ENCODE measurements at places on chromosomes 7 and 10.

DNA sequence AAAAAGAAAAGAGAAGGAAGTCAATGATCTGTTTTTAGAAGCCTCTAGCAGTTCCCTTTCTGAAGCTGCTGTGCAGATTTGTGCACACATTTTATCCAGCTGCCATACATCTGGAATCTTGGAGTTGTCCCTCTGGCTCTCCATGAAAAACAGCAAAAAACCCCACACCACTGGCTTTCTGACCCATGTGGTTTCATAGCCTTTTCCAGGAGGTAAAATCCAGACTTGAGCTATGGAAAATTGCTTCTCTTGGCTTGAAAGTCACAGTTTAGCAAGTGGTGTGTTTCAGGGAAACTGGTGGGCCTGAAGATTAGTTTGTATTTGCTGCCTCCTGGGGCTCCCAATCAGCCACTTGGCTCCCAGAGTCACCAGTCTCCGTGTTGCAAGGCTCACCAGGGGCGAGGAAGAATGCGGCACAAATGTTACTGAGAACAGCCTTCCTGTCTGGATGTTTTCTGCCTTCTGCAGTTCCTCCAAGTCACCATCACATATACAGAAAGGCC is 50.1 kb upstream of the ADRB1 start:
- no peak for DNase-seq

DNA sequence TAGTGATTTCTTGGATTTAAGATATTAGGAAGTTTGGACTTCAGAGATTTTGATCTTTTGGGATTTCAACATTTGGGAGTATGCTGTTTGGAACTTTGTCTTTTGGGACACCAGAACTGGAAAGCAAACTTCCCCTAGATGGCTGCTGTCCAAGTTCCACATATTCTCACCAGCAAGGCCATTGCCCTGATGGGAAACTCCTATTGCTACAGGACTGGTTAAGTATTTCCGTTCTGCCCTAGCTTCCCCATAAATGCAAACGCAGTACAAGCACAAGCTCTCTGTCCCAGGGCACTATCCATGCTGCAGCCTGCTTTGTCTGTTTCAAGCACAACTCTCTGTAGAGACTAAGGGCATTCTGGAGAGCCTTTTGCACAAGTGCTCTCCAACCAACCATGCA is 79.3 kb upstream of the SLC25A13 start:
- no peak for DNase-seq

DNA sequence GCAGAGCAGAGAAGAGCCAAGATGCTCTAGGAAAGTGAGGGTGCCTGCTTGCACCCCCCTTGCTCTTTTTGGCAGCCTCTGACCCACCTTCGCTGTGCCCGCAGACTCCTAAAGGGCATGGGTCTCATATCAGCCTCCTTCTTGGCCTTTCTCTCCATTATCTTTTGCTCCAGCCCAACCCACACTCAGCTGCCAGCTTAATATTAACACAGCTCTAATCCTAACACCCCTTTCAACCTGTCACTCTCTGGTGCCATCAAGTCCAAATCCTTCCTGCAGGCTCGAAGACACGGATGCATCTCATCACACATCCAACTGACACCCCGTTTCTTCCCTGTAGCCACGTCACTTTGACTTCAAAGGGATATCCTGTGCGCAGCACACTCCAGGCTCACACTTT is 171.6 kb upstream of the AUTS2 start:
- no peak for DNase-seq

DNA sequence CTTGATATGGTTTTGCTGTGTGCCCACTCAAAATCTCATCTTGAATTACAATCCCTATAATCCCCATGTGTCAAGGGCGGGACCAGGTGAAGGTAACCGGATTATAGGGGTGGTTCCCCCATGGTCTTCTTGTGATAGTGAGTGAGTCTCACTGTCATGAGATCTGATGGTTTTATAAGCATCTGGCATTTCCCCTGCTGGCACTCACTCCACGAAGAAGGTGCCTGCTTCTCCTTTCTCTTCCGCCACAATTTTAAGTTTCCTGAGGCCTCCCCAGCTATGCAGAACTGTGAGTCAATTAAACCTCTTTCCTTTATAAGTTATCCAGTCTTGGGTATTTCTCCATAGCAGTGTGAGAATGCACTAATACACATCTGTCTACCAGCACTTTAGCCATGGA is 109.5 kb upstream of the SDK1 start:
- no peak for DNase-seq

DNA sequence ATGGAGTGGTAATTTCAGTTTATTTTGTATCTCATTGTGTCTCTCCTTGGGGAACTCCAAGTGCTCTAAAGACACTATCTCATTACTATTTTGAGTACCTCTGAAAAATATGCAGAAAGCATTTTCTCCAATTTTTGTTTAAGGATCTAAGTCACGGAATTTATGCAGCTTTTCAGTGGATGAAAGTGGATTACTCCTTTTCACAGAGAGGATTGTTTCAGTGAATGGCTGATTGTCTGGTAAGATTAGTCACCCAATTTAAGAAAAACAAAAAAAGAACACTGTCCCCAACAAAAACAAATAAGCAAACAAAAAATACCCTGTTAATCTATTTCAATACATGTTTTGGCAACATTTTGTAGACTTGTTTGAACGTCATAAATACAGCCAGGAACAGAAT is 338.3 kb upstream of the TEX47 start:
- DNase-seq: no peak

- DNase-seq: no peak
These were observed 102.0 kb downstream of the ADARB2 start for GRCh38 chr10:1635340-1635739.

GRCh38 chr10:52308251-52309031 is 5.6 kb upstream of the DKK1 start:
- no peak for DNase-seq

- no peak for DNase-seq
These were observed 20.1 kb upstream of the HDAC9 start for GRCh38 chr7:18475488-18475887.

- DNase-seq: no peak
These were observed 45.9 kb upstream of the ITGB8 start for GRCh38 chr7:20284771-20285143.

GRCh38 chr7:124056234-124056633 is 23.4 kb upstream of the TMEM229A start:
- no peak for DNase-seq

Data from SIG-M5 (cell line).